Neural crest cell (in vitro differentiated cells): ENCODE measurements at places on chromosomes 5 and 9. TPM values are rescaled to one million over a fixed set of nuclear protein-coding genes. Genes with fewer than 3 reads are reported as not detected.

Gene SPINK4
- not detected in 2 replicates for total RNA-seq

Gene LECT2
- not detected in 2 replicates for total RNA-seq

Gene ORM2
- not detected in 2 replicates for total RNA-seq

Gene ZNF366
- not detected in 2 replicates for total RNA-seq

Gene CCNJL
- 28.7 and 29.7 TPM in 2 replicates for total RNA-seq

Gene FBLL1
- 5.9 and 7.3 TPM in 2 replicates for total RNA-seq

GRCh38 chr5:101253096-101253495 lies 350.0 kb upstream of the ST8SIA4 start:
- H3K27ac ChIP-seq, result no peak overlapping the region
- no peak overlapping the region for H3K4me3 ChIP-seq
- H3K27me3 ChIP-seq, result no peaks in the 10 kb centered on the region

DNA sequence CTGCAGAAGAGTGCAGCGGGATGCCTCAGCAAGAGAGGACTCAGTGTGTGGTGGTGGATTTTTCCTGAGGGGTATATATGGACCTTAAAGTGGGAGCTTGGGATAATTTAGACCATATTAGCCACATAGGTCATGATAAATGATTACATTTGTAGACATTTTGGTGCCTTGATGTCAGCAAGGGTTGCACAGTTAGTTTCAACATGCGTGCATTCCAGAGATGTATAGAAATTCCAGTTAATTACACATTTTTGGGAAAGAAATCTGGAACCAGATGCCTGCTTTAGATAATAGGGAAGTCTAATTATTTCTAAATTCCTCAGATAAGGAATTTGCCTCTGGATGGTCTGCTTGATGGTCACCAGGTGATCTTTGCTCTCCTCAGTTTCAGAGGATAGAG lies 440.6 kb upstream of the PAPPA start:
- no peak overlapping the region for H3K4me3 ChIP-seq
- H3K27ac ChIP-seq, result no peak overlapping the region
- no peak for DNase-seq
- H3K27me3 ChIP-seq, result no peaks in the 10 kb centered on the region
- H3K4me1 ChIP-seq, result no peaks in the 10 kb centered on the region

DNA sequence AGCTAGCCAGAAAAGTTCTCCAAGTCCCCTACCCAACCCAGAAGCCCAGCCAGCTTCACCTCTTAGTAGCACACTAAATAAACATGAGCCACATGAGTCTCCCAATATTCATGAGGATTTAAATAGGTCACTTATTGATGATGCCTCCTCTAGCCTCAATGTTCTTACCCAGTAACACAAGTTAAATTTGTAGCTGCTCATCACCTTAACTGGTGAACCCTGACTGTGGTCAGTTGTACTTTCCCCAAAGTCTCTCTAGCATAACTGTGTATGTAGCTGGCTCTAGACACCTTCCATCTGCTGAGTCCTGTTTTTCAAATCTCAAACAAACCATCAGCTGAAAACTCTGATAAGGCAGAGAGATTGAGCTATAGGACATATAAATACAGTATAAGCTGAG lies 100.3 kb upstream of the ELAVL2 start:
- peaks cover 5% of the 10 kb centered on the region for H3K36me3 ChIP-seq
- no peak overlapping the region for H3K27ac ChIP-seq
- DNase-seq, result no peak
- no peaks in the 10 kb centered on the region for H3K27me3 ChIP-seq
- H3K4me1 ChIP-seq, result no peaks in the 10 kb centered on the region
- no peak overlapping the region for H3K4me3 ChIP-seq

- peaks cover 92% of the 10 kb centered on the region for H3K27me3 ChIP-seq
- DNase-seq, result peak; percentile 16
- H3K27ac ChIP-seq, result peak overlapping the region; percentile 81
- H3K4me1 ChIP-seq, result peaks cover 28% of the 10 kb centered on the region
- H3K36me3 ChIP-seq, result no peaks in the 10 kb centered on the region
- H3K4me3 ChIP-seq, result peak overlapping the region; percentile 92
Measured at GRCh38 chr5:55232271-55232984, 980 bp downstream of the CCNO start.

GRCh38 chr5:137360607-137361006 lies 138.5 kb downstream of the SPOCK1 start:
- no peaks in the 10 kb centered on the region for H3K4me1 ChIP-seq
- H3K4me3 ChIP-seq, result no peak overlapping the region
- H3K27me3 ChIP-seq, result peaks cover 7% of the 10 kb centered on the region
- no peak for DNase-seq
- H3K36me3 ChIP-seq, result no peaks in the 10 kb centered on the region
- H3K27ac ChIP-seq, result no peak overlapping the region

DNA sequence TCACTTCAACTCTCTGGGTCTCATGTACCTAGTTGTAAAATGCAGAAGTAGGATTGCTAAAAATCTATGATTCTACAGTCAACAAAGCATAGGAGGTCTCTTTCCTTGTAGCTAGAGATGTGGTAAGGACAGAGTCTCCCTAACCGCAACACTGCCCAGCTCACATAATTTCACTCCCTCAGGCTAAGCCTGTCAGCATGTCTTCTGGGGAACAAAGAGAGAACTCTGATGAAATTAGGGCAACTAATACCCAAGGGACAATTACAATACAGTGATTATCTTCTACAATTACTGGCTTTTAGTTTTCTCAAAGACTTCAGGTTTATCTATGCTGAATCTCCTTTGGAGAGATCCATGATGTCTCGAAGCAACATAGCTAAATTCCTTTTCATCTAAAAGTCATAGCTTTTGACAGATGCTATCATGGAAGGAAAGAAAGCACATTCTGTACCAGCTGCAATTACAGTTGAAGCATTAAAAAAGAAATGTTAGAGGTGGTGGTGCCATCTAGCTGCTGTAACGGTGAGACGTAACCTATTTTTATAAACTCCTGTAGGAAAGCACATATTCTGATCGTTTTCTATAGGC lies 141.1 kb upstream of the TARS1 start:
- H3K36me3 ChIP-seq, result no peaks in the 10 kb centered on the region
- H3K27me3 ChIP-seq, result no peaks in the 10 kb centered on the region
- H3K4me1 ChIP-seq, result peaks cover 53% of the 10 kb centered on the region

- H3K36me3 ChIP-seq, result no peaks in the 10 kb centered on the region
- no peak overlapping the region for H3K4me3 ChIP-seq
- no peak overlapping the region for H3K27ac ChIP-seq
- H3K27me3 ChIP-seq, result no peaks in the 10 kb centered on the region
Measured at GRCh38 chr9:1267141-1267570, 217.0 kb downstream of the DMRT2 start.

DNA sequence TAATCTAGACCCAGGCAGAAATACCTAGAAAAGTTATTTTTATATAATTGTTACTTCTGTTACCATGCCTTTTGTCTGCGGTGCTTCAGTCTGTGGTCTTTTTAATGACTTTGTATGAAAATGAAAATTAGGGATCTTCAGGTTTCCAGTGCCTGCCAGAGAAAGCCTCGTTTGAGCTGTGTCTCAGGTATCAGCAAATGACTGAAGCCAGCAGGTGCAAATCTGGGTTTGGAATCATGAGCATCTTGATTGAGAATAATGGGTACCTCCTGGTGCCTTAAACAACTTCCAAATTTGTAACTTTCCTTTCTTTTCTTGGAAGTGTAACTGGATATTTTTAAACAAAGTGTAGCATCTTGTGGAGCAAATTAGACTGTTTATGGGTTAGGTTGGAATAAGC lies 4.3 kb downstream of the ZBTB34 start:
- H3K4me1 ChIP-seq, result peaks cover 33% of the 10 kb centered on the region
- no peak for DNase-seq
- peaks cover 1% of the 10 kb centered on the region for H3K27me3 ChIP-seq
- H3K27ac ChIP-seq, result no peak overlapping the region
- H3K4me3 ChIP-seq, result no peak overlapping the region
- H3K36me3 ChIP-seq, result peaks cover 3% of the 10 kb centered on the region

DNA sequence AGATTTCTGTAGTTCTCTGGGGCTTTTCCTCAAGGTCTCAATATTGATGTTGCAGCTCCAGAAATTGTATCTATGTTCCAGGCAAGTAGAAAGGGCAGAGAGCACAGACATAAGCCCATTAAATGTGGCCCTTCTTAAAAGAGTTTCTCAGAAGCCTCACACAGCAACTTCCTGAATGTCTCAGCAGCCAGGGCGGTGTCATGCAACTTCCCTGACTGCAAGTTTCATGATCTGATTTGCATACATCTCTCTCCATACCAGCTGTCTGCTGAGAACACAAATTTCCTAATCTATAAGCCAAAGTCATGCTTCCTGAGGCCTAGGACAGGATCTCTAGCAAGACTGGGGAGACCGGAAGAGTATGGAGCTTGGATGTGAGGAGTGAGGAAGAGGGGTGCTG lies 13.0 kb downstream of the RGS7BP start:
- H3K27ac ChIP-seq, result no peak overlapping the region
- H3K27me3 ChIP-seq, result peaks cover 5% of the 10 kb centered on the region
- no peaks in the 10 kb centered on the region for H3K4me1 ChIP-seq
- no peak for DNase-seq

DNA sequence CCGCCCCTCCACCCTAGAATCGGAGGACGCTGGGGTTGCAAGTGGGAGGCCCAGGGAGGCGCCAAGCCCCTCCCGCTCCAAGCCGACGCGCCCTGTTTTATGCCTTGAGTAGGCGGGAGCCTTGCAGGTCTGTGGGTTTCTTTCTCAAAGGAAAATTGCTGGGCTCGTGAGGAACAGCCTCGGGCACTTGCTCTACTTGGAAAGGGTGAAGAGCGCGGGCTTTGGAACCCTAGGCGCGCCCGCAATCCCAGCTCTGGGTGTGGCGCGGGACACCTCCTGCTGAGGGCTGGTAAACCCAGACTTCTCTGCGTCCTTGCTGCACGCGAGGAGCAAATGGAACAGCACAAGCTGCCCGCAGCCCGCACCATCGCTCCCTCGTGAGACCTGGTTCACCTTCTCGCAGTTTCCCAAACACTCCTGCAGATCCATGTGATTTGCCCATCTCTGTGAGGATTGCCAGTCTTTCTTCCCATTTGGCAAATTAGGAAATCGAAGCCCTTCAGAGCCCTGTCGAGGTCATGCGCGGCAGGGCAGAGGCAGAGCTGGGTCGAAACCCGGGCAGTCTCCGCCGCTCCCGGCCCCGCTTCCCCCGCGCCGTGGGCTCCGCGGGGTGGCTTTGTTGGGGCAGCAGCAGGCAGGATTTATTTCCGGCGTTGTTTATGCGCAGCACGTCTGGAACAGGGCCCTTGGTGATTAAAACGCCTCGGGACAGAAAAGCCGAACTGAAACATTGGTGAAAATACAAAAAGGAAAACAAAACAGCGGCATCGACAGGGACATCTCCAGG lies 98.4 kb upstream of the CPLX2 start:
- no peak for DNase-seq
- H3K27me3 ChIP-seq, result peaks cover 17% of the 10 kb centered on the region
- H3K36me3 ChIP-seq, result no peaks in the 10 kb centered on the region
- peaks cover 18% of the 10 kb centered on the region for H3K4me1 ChIP-seq
- peak overlapping the region; percentile 33 for H3K4me3 ChIP-seq
- H3K27ac ChIP-seq, result no peak overlapping the region

GRCh38 chr5:132090107-132090506 lies 16.5 kb downstream of the CSF2 start:
- H3K27ac ChIP-seq, result no peak overlapping the region
- H3K4me3 ChIP-seq, result no peak overlapping the region
- H3K36me3 ChIP-seq, result no peaks in the 10 kb centered on the region
- DNase-seq, result no peak

DNA sequence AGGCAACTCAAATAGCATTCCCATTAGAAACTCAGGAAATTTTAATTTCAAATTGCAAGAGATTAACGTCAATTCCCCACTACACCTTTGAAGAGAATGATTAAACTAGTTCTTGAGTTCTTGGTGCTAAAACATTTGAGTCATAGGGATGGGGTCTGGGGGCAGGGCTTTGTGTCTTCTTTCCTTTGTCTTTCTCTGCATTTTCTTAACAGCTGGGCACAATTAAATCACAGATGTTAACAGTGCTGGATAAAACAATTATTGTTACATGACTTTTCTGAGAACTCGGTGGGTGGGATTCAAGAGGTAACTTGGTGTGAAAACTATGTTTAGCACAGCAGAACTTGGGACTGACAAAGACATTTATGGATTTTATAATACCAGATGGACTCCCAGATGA lies 351.9 kb upstream of the TNC start:
- H3K27ac ChIP-seq, result no peak overlapping the region
- H3K27me3 ChIP-seq, result peaks cover 33% of the 10 kb centered on the region
- no peaks in the 10 kb centered on the region for H3K4me1 ChIP-seq
- DNase-seq, result no peak

DNA sequence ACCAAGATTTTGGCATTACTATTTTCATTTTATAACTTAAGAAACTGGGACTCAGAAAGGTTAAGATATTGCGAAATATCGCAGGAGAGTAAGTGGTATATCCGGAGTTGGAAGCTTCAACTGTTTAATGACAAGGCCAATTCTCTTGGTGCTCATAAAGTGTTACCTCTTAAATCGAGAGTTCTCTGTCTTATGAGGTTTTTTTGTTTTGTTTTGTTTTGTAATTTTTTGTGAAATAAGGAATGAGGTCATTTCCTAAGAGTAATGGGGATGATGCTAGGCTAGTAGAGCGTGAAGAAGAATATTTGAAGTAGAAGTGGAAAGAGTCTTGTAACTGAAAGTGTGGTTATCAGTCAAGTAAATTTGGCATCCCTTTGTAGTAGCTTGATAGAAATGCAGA lies 183.2 kb upstream of the DAB2 start:
- H3K27ac ChIP-seq, result no peak overlapping the region
- H3K4me1 ChIP-seq, result no peaks in the 10 kb centered on the region
- H3K36me3 ChIP-seq, result no peaks in the 10 kb centered on the region
- H3K4me3 ChIP-seq, result no peak overlapping the region
- no peak for DNase-seq
- no peaks in the 10 kb centered on the region for H3K27me3 ChIP-seq

- no peak overlapping the region for H3K27ac ChIP-seq
- H3K27me3 ChIP-seq, result no peaks in the 10 kb centered on the region
- no peak for DNase-seq
- peak overlapping the region; percentile 78 for H3K4me3 ChIP-seq
- peaks cover 10% of the 10 kb centered on the region for H3K36me3 ChIP-seq
Measured at GRCh38 chr9:33472171-33472880, 1.4 kb downstream of the NOL6 start.

GRCh38 chr9:89448381-89448780 lies 49.5 kb downstream of the SEMA4D start:
- peak; percentile 22 for DNase-seq
- H3K27ac ChIP-seq, result peak overlapping the region; percentile 92
- peak overlapping the region; percentile 47 for H3K4me3 ChIP-seq
- H3K4me1 ChIP-seq, result peaks cover 42% of the 10 kb centered on the region
- no peaks in the 10 kb centered on the region for H3K36me3 ChIP-seq
- H3K27me3 ChIP-seq, result no peaks in the 10 kb centered on the region

GRCh38 chr5:112708103-112708622 lies 29.5 kb upstream of the APC start:
- H3K36me3 ChIP-seq, result peaks cover 2% of the 10 kb centered on the region
- H3K4me3 ChIP-seq, result peak overlapping the region; percentile 94
- H3K4me1 ChIP-seq, result peaks cover 41% of the 10 kb centered on the region
- no peaks in the 10 kb centered on the region for H3K27me3 ChIP-seq
- DNase-seq, result no peak
